ENCODE measurements at places on chromosomes 4 and X.

DNA sequence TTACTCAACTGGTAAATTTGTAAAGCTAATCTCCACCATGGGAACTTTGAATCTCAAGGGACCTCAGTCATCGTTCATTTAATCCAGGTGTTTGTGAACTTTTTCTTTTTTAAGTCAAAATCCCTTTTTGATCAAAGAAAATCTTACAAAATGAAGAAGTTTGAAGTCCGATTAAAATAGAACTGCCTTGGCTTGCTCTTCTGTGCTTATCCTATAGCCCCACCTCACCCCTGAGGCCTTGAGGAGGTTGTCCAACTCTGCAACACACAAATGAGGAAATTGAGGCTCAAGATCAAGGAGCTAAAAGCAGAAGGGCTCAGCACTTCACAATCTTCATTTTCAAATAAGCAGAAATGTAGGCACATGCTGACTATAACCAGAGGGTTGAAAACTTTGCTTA lies 240.3 kb upstream of the SFRP2 start:
- no peak for DNase-seq

- no peak for DNase-seq
Observed at GRCh38 chr4:140090215-140090731, 63.7 kb downstream of the MAML3 start.

DNA sequence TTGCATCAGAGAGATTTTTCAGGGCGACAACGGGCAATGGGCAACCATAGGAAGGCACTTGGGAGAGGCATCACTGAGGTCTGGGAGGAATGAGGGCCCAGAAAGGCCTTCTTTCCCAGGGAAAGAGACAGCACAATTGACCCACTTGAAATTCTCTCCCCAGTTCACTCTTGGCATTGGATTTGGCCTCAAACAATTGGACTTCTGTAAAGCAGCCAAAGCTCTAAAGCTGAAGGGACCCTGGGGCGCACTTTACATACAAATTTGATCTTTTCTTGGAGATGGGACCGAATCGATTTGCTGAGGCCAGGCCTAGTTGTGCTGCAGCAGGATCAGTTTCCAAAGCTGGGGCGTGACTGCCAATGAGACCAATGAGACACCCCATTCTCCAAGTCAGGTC lies 3.2 kb downstream of the ARHGAP36 start:
- DNase-seq, result no peak

GRCh38 chrX:131217989-131218388 lies 71.1 kb downstream of the IGSF1 start:
- DNase-seq, result no peak

- DNase-seq, result no peak
Observed at GRCh38 chr4:138951764-138952163, 63.8 kb upstream of the NOCT start.

DNA sequence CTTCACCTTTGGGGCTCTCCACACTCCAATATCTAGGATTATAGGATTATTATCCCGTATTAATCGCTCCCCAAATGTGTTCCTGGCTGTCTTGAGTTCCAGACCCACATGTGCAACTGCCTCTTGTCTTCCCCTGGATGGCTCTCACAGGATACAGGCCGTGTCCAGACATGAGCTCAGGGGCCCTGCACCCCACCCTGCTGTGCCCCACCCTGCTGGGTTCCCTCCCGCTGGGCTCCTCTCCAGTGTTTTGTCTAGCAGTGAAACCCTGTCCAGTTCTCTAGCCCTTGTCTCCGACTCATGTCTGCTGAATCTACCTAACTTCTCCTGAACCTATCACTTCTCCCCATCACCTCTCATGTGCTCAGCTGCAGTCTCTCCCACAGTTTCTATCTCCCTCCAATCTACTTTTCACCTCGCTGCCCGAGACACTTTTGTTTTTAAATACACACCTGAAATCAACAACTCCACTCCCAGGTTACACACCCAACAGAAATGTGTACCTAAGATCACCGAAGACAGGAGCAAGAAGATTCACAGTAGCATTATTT lies 2.0 kb downstream of the RNF212 start:
- no peak for DNase-seq

- no peak for DNase-seq
Observed at GRCh38 chr4:90792696-90793095, 665.5 kb downstream of the CCSER1 start.

DNA sequence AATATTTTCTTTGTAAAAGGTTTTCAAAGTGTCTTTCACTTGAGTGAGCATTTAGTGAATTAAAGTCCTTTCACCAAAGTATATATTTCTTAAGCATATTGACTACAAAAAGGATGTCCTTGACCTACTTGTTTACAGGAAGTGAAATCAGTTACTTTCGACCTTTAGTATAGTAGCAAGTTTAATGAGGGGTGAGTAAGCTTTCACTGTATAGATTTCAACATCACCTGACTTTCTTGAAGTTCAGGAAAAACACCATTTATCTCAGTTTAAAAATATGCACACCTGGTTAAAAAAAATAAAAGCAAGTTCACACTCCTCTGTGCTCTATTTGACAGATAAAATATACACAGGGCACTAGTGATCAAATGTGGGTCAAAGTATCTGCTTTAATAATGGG lies 88.1 kb downstream of the CCSER1 start:
- no peak for DNase-seq

DNA sequence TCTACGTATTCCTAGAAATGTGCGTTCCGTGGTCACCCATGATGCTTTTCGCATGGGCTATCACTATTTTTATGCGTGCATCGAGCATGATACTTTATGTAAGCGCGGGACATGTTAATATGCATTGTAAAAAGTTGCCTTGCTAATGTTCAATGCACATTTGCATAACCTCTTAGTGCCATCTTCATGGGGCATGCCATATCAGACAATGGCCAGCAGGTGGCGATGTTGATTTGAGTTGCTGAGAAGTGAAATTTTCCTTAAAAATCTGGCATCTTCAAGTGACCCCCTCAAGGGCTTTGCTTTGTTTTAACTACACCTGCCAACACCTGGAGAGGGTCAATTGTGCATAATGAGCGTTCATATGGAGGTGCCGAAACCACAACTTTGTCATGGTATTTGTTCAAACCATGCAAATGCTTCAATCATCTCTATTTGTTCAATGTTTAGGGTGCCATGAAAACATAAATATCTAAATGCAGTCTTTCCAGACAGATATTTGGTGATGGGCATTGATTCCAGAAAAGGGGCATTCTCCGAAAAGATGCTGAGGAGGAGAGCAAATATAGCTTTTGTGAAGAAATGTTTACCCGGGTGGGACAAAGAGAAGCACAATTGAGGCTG lies 833.9 kb upstream of the PRKX start:
- DNase-seq, result peak; percentile 5

- DNase-seq, result no peak
Observed at GRCh38 chrX:154457491-154458115, 478 bp upstream of the PLXNA3 start.

- DNase-seq, result no peak
Observed at GRCh38 chr4:84606645-84607044, 23.7 kb downstream of the CDS1 start.

DNA sequence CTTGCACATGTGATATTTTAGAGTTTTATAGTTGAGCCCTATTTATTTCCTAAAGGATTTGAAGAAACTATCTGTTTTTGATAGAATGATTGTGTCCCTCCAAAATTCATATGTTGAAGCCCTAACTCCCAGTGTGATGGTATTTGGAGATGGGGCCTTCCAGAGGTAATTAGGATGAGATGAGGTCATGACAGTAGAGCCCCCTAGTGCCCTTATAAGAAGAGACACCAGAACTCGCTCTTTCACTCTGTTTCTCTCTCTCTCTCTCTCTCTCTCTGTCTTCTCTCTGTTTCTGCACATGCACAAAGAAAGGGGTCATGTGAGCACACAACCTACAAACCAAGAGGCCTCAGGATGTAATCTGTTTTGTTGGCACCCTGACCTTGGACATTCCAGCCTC lies 921.9 kb upstream of the DIAPH2 start:
- no peak for DNase-seq

DNA sequence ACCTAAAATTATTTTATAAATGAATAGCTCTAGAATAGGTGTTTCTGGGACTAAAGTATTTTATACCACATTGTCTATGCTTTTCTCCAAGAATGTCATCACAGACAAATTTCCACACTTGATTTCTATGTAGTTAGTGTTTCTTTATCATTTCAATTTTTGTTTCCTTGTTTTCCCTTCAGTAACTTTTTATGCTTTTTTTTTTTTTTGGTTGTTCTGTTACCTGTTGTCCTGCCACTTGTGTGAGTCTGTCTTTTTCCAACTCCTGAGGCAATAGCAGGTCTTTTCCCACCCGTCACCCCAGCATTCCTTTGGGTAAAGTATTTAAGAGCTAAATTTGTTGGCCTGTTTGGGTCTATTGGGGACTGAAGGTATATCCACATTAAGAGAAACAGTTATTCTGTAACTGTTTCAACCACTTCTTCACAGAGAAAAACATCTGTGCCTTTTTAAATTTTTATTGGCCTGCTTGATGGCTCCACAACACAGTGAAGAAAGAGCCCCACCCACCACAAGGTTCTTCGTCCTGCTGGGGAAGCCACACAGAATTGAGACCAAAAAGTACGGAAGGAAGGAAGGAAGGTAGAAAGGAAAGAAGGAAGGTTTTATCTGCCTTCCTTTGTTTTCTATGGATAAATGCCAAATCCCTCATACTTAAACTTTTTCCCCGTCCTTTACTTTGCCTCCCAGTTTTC lies 17.7 kb upstream of the GPC3 start:
- DNase-seq, result no peak

DNA sequence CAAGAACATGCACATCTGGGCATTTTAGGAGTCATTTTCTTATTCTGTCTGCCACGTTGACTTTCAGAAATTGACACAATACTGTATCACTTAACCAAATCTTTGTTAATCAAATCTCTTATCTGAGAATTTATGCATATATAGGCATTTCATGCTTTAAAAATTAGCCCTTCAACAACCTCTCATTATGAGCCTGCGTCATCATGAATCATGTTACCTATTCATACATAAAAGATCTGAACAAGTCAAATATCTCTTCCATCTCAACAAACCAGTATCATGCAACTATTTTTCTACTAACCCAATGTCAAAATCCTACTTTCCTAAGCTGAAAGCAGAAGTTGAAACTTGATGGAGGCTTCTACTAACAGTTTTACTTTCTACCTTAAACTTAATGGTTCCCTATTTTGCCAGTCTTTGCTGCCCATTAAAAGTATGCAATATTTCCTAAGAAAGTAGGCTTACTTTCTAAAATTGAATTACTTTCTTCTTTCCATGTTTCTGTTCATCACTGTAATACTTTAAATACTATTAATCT lies 1.8 kb downstream of the ADAM29 start:
- no peak for DNase-seq

DNA sequence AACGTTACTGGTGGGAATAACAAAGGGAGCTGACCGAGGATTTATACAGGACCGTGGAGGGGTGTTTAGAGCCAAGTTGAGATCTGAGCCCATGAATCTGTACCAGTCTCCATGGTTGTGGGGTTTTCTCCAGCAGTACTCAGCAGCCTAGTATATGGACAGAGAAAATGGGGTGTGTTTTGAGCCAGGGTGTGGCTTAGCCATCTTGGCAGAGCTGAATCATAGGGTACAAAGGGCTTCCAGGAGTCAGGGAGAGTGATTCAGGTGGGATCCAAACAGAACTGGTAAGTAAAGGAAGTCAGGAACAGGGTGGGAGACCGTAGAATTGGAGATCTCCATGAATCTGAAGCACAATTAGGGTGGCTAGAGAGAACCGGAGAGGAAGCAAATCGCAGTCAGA lies 7.4 kb upstream of the HPRT1 start:
- no peak for DNase-seq

GRCh38 chrX:48736303-48736702 lies 25.2 kb upstream of the GLOD5 start:
- DNase-seq, result no peak

DNA sequence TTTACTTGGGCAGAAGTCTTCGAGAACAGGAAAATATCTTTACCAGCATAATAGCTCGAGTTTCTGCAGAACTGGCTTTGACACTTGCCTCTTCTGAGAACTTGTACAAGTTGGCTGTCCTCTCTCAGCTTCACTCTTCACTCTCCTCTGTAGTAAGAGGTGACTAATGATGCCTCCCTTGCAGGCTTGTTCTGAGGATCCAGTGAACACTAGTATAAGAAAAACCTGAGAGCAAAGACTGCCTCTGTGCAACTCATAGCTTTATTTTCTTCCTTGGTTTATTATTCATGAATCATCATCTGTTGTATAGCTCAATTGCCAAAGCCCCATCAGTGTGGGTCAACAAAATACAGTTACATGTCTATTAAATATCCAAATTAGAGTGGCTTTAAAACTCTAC lies 266.7 kb upstream of the CLNK start:
- DNase-seq, result peak; percentile 4

DNA sequence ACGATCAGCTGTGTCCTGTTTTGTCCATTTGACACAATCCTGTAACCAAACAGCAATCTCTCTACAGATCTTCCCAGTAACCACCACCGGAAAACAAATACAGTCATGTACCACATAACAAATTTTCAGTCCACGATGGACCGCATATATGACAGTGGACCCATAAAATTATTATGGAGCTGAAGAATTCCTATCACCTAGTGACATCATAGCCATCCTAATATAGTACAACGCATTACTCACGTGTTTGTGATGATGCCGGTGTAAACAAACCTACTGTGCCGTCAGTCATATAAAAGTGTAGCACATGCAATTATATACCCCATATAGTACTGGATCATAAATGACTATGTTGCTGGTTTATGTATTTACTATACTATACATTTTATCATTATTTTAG lies 133.7 kb upstream of the EDNRA start:
- no peak for DNase-seq

DNA sequence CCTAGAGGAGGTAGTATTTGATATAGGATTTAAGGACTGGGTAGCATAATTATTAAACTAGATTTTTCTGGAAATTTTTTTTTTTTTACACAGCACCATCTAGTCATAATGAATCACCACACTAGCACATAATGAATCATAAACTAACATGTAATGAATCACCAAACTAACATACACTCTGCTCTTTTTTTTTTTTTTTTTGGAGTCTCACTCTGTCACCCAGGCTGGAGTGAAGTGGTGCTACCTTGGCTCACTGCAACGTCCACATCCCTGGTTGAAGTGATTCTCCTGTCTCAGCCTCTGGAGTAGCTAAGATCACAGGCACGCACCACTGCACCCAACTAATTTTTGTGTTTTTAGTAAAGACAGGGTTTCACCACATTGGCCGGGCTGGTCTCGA lies 92.5 kb downstream of the FAM13A start:
- peak; percentile 51 for DNase-seq

GRCh38 chrX:140163371-140164159 lies 198.2 kb upstream of the CXorf66 start:
- DNase-seq, result peak; percentile 34
